Type B pancreatic cell (in vitro differentiated cells): ENCODE measurements at places on chromosomes 16 and 17. TPM values are rescaled to one million over a fixed set of nuclear protein-coding genes. Genes with fewer than 3 reads are reported as not detected.

- no peaks in the 10 kb centered on the region for H3K27me3 ChIP-seq
- H3K4me1 ChIP-seq = peaks cover 11% of the 10 kb centered on the region
- H3K36me3 ChIP-seq = no peaks in the 10 kb centered on the region
- peak overlapping the region; percentile 43 for H3K27ac ChIP-seq
- H3K4me3 ChIP-seq = peak overlapping the region; percentile 4
Observed at GRCh38 chr16:30521873-30522641, 4.3 kb downstream of the ZNF768 start.

Gene HS3ST3B1
- total RNA-seq = 6.6 and 12.9 TPM in 2 replicates

- DNase-seq = no peak
- no peaks in the 10 kb centered on the region for H3K27me3 ChIP-seq
- H3K36me3 ChIP-seq = peaks cover 3% of the 10 kb centered on the region
- H3K4me3 ChIP-seq = no peak overlapping the region
- no peak overlapping the region for H3K27ac ChIP-seq
- peaks cover 52% of the 10 kb centered on the region for H3K4me1 ChIP-seq
Observed at GRCh38 chr17:59373882-59374495, 42.5 kb downstream of the YPEL2 start.

Gene ITGB3
- 0.36 and 1.6 TPM in 2 replicates for total RNA-seq

Gene VAT1L
- total RNA-seq = 0.76 and 12.4 TPM in 2 replicates

GRCh38 chr16:14043278-14043677, 27.8 kb upstream of the MRTFB start:
- H3K27me3 ChIP-seq = peaks cover 5% of the 10 kb centered on the region
- no peak for DNase-seq
- H3K4me3 ChIP-seq = no peak overlapping the region
- peaks cover 12% of the 10 kb centered on the region for H3K4me1 ChIP-seq
- H3K36me3 ChIP-seq = no peaks in the 10 kb centered on the region
- H3K27ac ChIP-seq = no peak overlapping the region

- peaks cover 6% of the 10 kb centered on the region for H3K27me3 ChIP-seq
- H3K27ac ChIP-seq = no peak overlapping the region
- peaks cover 39% of the 10 kb centered on the region for H3K4me1 ChIP-seq
- no peak overlapping the region for H3K4me3 ChIP-seq
- no peak for DNase-seq
Observed at GRCh38 chr17:50220811-50221210, 19.4 kb upstream of the COL1A1 start.

Gene JMJD8
- total RNA-seq = 63.3 and 65.2 TPM in 2 replicates
